ENCODE measurements at places on chromosomes 2 and 18.

DNA sequence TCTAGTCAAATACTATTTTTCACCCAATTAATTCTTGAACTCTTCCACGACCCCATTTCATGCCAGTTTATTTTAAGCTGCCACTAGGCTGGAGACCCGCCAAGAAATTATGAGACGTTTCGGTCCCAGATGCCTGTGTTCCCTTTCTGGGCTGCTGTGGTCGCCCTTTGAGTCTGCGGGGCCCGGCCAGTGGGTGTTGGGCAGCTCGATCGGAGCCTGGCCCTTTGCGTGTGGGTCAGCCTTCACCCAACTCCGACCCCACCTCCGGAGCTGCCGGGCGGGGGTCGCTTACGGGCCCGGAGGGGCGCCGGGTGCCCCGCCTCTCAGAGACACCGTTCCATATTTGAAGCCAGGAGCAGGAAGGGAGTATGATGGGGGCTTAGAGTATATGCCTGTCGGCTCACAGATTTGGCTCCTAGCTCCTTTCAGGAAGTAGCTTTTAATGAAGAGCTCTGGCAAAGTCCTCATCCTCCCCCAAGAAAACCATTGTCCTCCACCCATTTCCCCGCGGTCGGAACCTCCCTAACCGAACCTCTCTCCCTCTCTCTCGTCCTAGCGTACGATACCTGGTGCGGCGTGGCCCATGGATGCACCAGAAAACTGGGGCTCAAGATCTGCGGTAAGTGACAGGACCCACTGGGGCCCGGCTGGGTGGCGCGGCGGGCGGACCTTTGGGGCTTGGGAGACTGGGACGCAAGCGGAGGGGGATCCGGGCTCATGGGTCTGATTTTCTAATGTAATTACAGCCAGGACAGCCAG, 5.0 kb downstream of the GAD1 start:
- no peak for DNase-seq

DNA sequence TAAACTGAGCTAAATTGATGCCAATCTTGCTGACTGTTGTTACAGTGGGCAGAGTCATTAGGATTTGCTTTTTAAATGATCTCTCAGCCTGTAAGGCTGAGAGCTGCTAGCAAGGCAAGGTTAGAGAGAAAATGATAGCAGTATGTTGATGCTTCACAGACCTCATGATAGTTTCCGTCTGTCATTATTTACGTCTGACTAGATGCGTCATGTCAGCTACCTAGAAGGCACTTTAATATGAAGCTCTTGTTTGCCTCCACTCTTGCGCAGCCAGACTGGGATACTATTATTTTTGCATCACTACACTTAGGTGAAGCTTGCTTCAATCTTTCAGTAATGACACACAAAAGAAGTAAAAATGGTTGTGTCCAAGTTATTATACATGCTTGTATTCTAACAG, 313.8 kb downstream of the LNPK start:
- no peak for DNase-seq

DNA sequence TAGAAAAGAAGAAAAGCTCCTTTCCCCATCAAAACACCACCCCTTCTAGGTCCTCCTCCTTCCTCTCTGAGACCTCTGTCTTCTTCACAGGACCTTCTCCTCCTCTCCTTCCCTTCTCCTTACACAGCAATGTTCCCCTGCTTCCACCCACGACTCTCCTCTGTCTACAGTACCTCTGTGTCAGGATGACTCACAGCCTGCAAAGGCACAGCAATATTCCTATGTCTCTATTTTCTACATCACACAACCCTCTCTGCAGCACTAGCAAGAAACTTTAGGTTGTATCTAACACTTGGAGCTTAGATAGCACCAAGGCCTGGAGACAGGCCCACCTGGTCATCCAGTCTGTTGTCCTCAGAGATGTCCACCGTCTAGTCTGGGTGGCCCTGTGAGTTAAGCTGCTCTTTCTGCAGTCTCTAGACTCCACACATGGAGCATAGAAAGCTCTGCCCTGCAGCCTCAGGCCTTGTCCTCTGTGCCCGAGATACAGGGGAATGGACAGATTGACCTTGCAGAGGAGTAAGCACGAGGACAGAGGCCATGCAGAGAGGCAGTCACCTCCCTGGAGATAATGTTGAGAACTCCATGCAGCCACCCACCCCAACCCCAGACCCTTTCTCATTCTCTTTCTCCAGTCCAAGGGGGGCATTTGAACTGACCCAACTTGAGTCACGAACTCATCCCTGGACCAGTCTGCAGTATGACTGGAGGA, 212.0 kb downstream of the TNS1 start:
- no peak for DNase-seq

GRCh38 chr2:135150725-135151124, 98.6 kb downstream of the RAB3GAP1 start:
- DNase-seq: no peak

GRCh38 chr2:159904127-159904958, 106.3 kb upstream of the CD302 start:
- no peak for DNase-seq

GRCh38 chr2:18238209-18238608, 322.2 kb downstream of the RDH14 start:
- DNase-seq: no peak

GRCh38 chr18:59011786-59012185, 127.9 kb upstream of the SEC11C start:
- DNase-seq: no peak

DNA sequence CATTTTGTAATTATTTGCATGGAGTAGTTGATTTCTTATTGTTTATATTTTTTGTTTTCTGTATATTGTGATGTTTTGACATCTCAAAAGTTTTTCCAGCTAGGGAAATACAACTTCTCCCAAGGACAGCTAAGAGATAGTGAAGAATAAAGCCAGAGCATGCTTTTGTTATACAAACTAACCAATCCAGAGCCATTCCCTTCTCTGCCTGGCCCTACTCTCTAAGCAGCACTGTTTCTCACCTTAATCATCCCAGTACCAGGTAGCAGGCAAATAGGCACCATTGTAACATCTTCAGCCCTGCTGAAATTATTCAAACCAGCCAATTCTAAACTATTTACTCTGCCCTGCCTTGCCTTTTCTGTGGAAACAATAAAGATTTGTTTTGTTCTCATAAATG, 1063.4 kb upstream of the CHAC2 start:
- DNase-seq: no peak

- no peak for DNase-seq
Measured at GRCh38 chr2:126568734-126569133, 87.2 kb upstream of the GYPC start.

- DNase-seq: no peak
Measured at GRCh38 chr2:71727562-71727961, 274.2 kb downstream of the DYSF start.

DNA sequence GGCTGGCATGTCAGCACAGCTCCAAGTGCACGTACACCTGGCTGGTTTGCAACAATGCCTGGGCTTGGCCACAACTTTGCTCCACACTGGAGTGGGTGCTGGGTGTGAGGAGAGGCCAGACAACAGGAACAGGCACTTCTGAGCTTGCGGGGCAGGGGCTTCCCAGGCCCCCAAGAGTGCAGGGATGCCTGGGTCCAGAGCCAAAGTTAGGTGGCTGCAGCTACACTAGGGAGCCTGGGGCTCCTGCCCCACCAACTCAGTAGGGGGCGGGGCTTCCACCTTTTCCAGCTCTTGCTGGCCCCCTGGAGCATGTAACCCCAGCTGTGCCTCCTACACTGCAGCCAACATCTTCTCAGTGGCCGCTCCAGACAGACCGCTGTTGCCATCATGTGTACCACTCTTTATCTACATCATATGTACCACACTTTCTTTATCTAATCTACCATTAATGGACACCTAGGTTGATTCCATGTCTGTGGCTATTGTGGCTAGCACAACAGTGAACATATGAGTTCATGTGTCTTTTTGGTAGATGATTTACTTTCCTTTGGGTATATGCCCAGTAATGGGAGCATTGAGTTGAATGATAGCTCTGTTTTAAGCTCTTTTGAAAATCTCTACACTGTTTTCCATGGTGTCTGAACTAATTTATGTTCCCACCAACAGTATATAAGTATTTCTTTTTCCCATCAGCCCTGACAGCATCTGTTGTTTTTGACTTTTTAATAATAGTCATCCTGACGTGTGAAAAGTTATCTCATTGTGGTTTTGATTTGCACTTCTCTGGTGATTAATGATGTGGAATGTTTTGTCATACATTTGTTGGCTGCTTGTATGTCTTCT, 87.9 kb downstream of the ZNF804A start:
- no peak for DNase-seq

DNA sequence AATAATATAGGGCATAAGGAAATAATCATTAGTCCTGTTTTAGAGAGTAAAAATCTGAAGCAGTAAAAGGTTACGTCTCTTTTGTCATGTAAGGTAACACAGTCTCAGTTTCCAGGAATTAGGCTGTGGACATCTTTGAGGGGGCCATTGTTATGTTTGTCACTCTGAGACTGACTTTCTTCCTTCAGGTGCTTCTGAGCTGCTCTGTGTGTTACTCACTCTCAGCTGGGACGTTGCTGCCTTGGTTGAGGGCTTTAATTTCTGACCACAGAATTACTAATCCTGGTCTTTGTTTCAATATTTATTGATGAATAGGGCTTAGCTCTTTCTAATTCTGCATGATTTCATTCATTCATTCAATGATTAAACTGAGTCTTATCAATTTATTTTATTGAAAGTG, 55.9 kb upstream of the SLC38A11 start:
- DNase-seq: no peak

DNA sequence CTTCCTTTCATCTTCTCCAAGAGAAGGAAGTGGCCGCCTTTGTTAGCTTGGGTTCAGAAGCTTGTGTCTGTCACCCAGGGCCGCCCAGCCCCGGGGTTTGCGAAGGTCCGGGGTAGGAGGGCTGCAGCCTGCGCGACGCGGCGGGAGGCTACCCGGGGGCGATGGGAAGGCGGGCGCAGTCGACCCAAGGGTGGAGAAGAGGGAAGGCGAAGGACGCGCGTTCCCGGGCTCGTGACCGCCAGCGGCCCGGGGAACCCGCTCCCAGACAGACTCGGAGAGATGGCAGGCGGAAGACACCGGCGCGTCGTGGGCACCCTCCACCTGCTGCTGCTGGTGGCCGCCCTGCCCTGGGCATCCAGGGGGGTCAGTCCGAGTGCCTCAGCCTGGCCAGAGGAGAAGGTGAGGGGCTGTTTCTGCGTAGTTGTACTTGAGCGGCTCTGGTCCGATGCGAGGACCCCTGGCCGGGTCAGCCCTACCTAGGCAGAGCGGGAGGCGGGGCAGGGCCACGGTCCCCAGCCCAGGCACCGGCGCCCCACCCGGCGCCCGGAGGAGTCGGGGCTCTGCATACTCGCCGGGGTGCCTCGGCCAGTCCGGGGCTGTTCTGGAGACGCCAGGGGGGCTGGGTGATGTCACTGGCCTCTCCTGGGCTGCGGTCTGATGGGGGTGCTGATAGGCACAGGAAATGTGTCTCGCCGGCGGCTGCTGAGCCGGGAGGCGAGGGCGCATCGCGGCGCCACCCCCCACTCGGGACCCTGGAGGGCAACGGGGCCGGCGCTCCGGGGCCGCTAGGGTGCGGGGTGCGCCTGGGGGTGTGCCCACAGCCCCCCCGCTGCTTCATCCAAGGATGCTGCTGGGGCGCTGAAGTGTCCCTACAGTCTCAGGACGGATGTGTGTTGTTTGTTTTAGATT, at the start of gene QPCT:
Gene QPCT, plus strand, starts transcription at position 178 of the 909 bp plus-strand sequence. Its CDS starts 102 bp downstream, at position 280.
- peak; percentile 63 for DNase-seq

- DNase-seq: no peak
Measured at GRCh38 chr18:31603315-31603714, 11.6 kb downstream of the TTR start.

DNA sequence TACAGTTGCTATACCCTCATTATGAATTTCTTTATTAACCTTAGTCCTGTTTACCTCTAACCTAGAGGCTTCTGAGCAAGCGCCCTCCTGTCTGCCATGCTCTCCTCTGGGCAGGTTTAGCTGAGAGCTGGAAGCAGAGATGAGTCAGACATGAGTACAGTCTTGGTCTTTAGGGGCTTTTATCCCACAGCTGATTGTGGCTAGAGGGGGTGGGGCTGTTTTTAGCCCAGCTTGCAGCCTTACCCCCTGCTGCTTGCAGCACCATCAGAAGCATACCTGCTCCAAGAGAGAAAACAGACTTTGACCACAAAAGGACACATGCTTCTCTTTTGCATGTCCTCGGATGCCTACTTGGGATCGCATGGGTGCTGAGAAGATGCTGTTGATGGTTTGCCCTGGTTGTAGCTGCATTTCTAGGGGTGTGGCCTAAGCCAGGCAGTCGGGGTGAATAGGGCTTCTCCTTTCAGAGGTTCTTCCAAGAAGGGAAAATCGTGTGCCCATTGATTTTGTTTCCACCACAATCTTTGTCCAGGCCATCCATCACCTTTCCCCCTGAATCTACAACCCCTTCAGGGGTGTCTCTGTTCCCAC, 115.0 kb upstream of the LGALSL start:
- DNase-seq: no peak

- DNase-seq: no peak
Measured at GRCh38 chr18:23956483-23956882, 58.1 kb upstream of the TTC39C start.

- no peak for DNase-seq
Measured at GRCh38 chr2:13034861-13035260, 318.1 kb downstream of the TRIB2 start.

DNA sequence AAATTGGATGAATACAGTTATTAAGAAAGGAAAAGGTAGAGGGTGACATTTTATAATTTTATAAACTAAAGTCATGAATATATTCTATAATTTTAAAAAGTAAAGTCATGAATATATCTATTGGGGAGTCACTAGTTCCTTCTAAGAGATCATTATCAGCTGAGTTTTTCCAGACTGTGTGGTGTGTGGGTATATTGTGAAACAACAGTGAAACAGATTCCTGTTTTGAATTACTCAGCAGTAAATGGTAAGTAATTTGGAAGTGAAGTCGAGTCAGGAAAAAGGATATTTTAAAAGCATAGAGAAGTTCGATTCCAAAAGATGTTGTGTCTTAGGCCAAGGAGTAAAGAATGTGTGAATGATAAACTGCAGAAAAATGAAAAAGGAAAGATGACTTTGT, 1018.2 kb upstream of the NXPH2 start:
- DNase-seq: no peak

GRCh38 chr2:65294701-65295100, 67.1 kb downstream of the ACTR2 start:
- no peak for DNase-seq

DNA sequence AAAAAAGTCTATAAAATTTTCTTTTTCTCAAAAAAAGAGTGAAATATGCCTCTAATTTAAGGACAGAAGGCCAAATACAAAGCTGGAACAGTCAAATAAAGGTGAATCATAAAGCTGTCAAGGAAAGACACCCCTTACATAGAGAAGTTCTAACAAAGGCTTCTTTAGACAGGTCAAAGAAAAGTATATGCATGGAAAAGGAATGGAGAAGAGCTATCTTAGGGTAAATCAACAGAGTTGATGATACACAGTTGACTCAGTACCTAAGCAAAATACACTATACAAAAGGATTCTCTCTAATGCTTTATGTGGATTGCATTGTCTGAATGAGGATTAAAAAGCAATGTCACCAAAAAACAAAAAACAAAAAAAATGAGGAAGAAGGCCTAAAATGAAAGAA, 214.8 kb downstream of the TXNL1 start:
- no peak for DNase-seq
